NCI-H1092 treated with DMSO at 0.1 percent for 48 hours (cell line): ENCODE measurements at places on chromosomes 1 and 21.

- no peak for DNase-seq
Measured at GRCh38 chr21:42847726-42848125, 31.6 kb downstream of the WDR4 start.

DNA sequence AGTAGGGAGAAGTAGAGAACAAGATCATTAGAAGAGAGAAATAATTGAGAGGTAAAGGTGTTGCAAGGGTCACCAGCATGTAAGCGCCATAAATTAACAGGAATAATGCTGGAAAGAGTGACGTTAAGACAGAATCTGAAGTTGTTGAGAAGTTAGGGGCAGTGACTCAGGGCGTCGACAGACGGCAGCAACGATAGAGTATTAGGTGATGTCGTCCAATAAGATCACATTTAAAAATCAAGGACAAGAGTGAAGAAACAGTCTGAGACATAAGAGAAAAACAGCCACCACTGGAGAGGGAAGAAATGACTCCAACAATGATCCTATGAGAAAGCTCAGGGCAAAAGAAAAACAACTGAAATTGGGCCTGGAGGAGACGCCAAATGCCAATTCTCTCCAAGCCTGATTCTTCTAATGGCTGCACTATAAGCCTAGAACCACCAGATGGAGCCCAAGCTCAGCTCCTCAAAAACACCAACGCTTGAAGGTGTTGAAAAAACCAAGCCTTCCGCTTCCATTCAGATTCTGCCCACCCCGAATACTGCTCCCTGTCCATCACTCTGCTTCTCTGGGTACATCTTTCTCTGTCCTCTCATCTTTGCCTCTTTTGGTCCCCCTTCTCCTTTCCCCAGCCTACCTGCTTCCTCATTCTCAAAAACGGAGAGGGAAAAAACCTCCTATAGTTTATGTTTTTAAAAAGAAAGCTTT, 70.0 kb downstream of the LUZP1 start:
- DNase-seq: peak; percentile 71

- DNase-seq: peak; percentile 19
Measured at GRCh38 chr1:17274186-17275170, 25.6 kb downstream of the PADI3 start.

DNA sequence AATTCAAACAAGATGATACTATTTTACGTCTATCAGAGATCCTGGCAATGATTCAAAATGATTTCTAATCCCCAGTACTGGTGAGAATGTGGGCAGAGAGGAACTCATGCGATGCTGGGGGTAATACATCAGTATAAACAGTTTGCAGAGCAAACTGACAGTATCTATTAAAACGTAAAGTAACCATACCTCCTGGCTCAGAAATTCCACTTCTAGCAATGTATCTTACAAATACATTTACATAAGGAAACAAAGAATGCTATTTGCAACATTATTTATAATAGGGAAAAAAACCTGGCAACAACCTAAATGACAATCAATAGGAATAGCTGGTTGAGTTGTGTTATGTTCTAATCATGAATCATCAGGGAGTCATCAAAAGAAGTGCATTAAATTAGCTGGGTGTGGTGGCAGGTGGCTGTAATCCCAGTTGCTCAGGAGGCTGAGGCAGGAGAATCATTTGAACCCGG, 15.9 kb downstream of the RCAN1 start:
- no peak for DNase-seq

DNA sequence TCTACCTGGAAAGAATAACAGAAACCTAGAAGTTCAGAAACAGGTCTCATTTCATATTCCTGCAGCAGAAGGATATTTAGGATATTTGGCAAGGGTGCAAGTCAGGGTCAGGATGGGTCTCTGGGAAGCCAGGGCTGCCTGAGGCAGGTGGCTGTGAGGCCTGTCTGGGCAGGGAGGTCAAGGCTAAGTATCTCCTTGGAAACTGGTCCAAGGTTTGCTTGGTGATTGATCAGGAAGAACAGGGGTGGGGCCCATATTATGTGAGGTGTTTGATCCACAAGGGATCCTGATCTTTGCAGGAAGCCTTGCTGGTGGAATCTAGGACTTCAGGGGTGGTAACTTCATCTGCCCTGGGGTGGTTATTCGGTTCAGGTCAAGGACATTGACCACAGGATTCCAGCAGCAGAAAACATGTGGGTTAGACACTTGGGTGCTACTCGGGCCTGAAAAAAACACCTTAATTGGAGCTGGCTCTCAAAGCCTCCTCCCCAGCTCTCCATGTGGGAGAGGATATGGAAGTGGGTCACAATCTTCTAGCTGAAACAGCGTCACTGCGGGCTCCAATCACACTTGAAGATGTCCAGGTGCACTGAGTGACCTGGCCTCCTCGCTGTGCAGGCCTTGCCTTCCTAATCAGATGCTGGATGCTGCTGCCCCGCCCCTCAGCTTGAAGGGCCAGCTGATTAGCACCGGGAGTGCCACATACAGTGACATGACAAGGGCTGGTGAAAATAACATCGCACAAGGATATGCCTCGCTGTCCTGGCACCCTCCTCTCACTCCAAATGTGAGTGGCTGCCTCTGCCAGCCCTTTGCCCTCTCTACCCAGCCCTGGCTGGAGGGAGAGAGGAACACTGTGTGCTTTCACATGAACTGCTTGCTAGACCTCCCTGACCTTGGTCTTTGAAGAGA, 8.7 kb downstream of the CTNNBIP1 start:
- DNase-seq: no peak

DNA sequence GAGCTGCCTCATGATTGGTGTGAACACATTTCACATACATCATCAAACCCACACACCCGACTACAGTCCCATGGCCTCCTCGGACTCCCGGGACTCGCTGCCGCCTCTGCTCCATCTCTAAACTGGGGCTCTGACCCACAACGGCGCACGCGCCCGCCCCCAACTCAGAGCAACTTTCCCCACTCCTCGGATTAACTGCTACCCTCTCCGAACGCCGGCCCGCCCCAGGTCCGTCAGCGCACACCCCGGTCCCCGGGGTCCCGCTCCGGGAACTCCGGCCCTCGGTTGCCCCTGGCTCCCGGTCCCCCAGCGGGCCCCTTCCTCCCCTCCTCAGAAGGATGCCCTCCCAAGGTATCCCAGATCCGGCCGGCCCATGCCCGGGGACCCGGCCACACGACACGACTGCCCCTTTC, 740 bp downstream of the DSTYK start:
- no peak for DNase-seq

- no peak for DNase-seq
Measured at GRCh38 chr21:44531606-44532564, 8.1 kb downstream of the KRTAP10-1 start.

- no peak for DNase-seq
Measured at GRCh38 chr1:32928715-32929114, 27.5 kb upstream of the TMEM54 start.

- no peak for DNase-seq
Measured at GRCh38 chr1:247322442-247322841, 9.2 kb downstream of the ZNF496 start.

DNA sequence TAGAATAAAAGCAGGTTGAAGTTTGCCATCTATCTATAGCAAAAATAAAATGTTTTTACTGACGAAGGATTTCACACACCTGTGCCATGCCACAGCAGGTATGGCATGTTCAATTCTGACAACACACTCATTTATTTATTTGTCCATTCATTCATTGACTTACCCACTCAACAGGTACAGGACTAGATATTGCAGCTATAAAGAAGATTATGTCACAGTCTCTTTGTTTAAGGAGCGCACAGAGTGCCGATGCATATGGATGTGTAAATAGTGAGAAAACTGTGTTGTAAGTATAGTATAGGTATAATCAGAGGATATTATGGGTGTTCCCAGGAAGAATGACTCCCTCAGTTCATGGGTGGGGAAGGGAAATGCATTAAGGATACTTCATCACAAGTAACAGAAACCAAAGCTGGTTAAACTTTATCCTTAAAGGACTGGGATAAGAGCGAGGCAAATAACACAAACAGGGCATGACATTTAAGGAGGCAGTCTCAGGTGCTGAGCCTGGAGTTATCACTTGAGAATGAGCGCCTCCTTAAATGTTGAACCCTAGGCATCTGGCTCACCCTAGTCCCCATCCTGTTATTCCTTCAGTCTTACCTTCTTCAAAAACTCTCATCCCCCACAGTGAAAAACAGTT, 7.9 kb upstream of the ZRANB2 start:
- DNase-seq: no peak

- DNase-seq: no peak
Measured at GRCh38 chr21:26832546-26832945, 12.7 kb downstream of the ADAMTS1 start.

DNA sequence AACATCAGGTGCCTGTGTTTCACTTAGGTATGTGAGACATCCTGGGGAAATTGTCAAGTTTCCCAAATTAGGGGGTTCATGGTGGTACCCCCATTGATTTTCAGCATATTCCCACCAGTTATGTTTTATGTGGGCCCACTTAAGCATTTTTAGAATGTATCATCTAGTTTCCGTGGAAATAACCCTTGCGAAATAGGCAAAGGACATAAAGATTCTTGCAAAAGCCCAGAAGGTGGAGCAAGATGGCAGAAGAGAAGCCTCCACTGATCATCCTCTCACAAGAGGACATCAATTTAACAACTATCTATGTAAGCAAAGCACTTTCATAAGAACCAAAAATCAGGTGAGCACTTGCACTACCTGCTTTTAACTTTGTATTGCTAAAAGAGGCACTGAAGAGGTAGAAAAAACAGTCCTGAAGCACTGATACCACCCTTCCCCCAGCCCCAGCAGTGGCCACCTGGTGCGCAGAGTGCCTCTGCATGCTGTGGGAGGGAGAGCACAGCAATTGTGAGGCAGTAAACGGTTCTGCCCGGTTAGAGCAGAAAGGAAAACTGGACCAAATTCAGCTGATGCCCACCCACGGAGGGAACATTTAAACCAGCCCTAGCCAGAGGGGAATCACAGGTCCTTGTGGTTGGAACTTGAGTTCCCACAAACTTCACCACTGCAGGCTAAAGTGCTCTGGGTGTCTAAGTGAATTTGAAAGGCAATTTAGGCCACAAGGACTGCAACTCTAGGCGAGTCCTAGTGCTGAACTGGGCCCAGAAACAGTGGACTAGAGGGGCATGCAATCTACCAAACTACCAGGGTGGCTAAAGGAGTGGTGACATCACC, 23.2 kb downstream of the MCOLN2 start:
- DNase-seq: no peak

- DNase-seq: peak; percentile 47
Measured at GRCh38 chr1:156625436-156626078, 6.3 kb downstream of the HAPLN2 start.

GRCh38 chr1:224488806-224489499, 54.4 kb upstream of the WDR26 start:
- no peak for DNase-seq

GRCh38 chr1:117182319-117182718, 28.4 kb downstream of the VTCN1 start:
- no peak for DNase-seq

DNA sequence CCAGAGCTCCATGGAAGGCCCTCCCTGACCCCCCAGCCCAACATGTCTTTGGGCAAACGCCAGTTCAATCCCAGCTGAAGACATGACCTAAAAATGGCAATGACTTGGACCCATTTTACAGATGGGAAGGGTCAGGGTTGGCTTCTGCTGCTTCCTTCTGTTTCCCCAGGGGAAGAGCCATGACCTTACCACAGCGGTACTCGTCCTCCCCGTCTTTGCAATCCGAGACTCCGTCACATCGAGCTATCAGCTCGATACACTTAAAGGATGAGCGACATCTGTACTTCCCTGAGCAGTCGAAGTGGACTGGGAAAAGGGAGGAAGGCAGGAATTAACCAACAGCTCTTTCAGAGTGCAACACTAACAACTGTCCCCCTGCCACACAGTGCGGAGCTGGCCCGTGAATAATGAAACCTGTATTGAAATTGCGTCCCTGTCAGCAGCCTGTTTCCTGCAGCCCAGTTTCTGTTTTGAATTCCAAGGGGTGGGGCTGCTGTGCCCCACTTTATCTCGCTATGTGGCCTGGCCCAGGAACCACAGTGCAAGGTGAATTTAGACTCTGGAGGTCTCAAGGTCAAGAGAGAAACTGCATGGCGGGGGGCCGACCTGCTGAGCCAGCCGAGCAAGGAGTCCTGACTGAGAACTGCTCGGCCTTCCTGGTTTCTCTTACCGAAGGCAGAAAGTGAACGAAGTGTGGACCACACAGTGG, 7.0 kb downstream of the TMPRSS3 start:
- DNase-seq: peak; percentile 51

- peak; percentile 73 for DNase-seq
Measured at GRCh38 chr1:184982002-184982954, 8.0 kb upstream of the NIBAN1 start.

DNA sequence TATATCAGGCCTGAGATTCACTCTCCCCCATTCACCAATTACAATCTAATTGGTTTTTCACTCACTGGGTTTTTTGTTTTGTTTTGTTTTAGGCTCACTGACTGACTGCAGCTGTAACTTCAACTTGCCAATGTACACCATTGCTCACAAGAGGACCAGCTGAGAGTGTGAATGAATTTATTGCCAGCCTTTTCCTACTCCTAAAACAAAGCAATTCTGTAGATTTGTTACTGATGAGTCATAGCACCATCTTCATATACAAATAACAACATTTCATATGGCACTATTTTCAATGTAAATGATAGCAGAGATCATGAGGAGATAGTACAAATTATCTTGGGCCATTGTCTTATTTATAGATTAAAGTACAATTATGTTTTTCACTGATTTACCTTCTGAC, 76.0 kb upstream of the DPYD start:
- no peak for DNase-seq

- no peak for DNase-seq
Measured at GRCh38 chr1:34358636-34359035, 181.9 kb downstream of the C1orf94 start.

DNA sequence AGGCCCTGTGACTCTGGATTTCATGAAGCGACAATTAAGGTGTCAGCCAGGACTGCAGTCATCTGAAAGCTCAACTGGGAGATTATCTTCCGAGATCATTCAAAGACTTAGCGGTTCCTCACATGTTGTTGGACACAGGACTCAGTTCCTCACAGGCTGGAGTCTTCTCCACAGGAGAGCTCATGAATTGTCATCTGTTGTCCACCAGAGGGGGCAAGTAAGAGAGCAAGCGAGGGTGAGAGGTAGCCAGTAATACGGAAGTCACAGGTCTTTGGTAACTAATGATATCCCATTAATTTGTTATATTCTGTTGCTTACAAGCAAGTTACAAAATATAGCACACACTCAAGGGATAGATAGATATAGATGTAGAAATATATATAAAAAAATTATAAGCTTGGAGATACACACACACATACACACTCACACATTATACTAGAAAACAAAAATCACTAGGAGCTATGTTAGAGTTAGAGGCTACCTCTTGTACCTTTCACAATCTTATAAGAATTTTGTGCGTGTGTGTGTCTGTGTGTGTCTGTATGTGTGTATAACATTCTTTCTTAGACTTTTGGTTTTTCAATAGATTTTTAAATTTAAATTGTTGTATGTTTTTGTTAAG, 1695.3 kb downstream of the BRINP3 start:
- peak; percentile 53 for DNase-seq

- DNase-seq: peak; percentile 20
Measured at GRCh38 chr1:205440476-205441317, 15.1 kb downstream of the BLACAT1 start.

DNA sequence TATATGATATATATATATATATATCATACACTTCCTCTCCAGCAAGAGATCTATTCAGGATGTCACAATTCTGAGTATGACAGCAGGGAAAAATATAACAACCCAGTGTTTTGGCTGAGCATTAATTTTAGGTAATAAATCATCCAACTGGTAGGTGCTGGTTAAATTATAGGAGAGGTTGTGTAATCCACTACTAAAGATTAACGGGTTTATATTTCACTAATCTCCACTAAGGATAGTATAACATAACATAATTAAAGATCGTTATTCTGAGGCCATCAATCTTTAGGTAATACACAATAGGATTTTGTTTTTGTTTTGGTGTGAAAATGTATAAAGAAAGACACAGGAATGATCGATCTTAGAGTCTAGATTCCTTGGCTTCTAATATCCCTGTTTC, 102.2 kb downstream of the COQ8A start:
- no peak for DNase-seq
